ENCODE measurements at places on chromosomes 3 and 15.

GRCh38 chr15:98804057-98804380, 155.7 kb downstream of the IGF1R start:
- DNase-seq = no peak

DNA sequence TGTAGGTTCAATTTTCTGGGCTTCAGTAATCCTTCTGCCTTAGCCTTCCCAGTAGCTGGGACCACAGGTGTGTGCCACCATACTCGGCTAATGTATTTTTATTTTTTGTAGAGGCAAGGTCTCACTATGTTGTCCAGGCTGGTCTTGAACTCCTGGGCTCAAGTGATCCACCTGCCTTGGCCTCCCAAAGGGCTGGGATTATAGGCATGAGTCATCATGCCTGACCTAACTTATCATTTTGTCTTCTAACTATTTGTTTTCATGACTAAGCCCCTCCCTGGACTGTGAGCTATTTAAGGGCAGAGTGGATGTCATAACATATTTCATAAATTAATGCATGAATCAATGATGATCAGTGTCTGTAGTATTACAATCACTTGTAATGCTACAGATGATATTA, 56.1 kb upstream of the PIAS1 start:
- DNase-seq = no peak

DNA sequence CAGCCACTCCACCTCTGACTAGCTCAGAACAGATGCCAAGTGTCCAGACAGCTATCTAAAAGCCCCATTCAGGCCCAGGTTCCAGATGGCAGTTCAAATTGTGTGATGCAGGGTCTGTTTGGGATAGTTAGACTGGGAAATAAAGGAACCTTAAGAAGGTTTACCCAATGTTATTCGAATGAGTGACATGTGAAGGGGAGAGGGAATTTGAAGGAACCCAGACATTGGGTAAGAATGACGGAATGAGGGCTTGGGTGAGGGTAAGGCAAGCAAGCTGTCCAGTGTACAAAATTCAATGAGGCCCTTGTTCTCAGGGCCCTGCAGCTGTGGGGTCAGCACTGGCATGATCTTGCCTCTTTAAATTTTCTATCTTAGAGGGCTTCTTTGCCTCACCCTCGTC, 34.1 kb downstream of the ATP13A5 start:
- no peak for DNase-seq

GRCh38 chr3:33644582-33644981, 73.5 kb downstream of the CLASP2 start:
- DNase-seq = no peak

DNA sequence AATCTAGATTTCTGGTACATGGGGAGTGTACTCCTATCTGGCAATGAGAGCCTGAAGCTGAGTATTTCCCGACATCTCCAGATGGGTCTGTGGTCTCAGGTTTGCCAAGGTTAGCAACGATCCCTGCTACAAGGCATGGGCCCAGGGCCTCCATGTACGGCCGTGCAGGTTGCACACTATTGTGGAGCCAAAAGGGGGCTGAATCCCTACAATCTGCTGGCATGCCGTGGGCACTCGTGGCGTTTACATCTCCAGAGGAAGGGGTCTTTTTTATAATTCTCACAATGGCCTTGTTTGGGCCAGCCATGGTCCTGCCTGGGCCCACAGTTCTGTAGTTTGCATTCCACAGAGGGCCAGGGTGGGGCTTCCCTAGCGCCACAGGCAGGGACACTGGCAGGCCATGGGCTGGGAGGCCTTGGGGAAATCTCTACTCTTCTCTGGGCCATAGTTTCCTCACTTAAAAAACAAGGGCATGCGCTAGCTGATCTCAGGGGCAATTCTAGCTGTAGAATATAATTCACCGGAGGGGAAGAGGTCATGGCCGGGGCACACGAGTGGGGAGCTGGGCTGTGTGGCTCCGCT, 68.9 kb upstream of the TLE3 start:
- no peak for DNase-seq

GRCh38 chr3:108106449-108106848, 15.6 kb upstream of the CD47 start:
- DNase-seq = no peak

- DNase-seq = no peak
These were observed 16.3 kb upstream of the RAB7A start for GRCh38 chr3:128709506-128710210.

- no peak for DNase-seq
These were observed 521.9 kb upstream of the RGMA start for GRCh38 chr15:93610944-93611343.
